ENCODE measurements at places on chromosomes 11 and 22.

DNA sequence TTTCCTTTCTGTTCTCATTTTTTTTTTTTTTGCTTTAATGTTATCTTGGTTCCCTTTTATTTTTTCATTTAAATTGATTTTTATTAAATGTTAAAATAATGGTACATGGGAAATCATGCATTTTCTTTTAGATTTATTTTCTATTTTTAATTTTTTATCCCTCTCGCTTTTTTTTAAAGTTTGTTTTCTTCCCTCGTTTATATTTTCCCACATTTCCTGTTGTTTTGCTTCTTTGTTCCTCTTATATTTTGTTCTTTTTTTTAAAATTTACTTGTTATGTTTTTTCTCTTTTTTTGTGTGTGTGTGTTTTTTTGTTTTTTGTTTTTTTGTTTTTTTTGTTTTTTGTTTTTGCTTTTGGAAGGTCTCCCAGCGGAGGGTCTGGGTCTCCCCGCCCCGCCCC lies 34.9 kb upstream of the EIF3D start:
- no peak for DNase-seq

DNA sequence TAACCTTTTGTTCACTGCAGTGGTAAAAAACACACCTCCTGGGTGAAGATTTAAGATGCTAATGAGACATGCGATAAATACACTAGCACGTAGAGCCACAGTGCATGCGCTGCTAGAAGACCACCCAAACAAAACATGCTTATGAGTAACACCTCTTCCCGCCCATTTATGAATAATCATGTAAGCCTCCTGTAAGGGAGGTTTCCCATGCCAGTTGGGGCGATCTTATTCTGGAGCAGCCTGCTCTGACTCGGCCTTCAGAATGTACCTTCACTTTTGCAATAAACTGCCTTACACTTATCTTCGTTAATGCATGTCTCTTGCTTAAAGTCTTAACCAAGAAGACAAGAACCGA lies 18.1 kb upstream of the SCARF2 start:
- DNase-seq = no peak

DNA sequence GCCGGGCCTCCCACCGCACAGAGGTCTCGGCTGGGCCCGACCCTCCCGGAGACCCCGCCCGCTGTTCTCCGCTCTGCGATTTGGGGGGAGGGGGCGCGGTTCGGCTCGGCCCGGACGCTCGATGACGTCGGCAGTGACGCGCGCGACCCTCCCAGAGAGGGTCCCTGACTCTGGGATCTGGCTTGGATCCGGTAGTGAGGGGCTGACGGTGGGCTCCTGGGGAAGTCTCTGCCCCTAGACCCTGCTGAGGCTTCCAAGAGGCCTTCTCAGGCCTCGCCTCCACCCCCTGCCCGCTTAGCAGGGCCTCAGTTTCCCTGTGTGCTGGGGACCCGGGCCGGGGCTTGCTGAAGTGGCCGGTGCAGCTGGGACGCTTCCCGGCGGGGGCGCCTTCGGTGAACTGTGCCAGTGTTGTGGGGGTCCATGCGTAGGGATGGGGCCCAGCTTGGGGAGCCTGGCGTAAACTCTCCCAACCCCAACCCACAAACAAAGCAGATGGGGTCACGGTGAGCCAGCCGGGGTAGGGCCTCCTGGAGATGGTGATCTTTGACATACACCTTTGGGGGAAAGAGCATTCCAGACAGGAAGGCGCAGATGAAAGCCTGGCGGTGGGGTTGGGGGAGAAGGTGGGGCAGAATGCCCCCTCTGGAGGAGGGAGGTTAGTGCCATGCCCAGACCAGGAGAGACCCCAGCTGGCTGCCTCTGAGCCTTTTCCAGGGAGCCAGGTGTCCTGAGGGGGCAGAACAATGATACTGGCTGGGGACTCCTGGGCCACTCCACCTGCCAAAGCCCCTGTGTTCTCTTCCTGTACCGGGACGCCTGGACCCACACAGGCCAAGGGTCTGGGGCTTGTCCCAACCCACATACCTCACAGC lies 1.0 kb downstream of the B4GALNT4 start:
- no peak for DNase-seq

DNA sequence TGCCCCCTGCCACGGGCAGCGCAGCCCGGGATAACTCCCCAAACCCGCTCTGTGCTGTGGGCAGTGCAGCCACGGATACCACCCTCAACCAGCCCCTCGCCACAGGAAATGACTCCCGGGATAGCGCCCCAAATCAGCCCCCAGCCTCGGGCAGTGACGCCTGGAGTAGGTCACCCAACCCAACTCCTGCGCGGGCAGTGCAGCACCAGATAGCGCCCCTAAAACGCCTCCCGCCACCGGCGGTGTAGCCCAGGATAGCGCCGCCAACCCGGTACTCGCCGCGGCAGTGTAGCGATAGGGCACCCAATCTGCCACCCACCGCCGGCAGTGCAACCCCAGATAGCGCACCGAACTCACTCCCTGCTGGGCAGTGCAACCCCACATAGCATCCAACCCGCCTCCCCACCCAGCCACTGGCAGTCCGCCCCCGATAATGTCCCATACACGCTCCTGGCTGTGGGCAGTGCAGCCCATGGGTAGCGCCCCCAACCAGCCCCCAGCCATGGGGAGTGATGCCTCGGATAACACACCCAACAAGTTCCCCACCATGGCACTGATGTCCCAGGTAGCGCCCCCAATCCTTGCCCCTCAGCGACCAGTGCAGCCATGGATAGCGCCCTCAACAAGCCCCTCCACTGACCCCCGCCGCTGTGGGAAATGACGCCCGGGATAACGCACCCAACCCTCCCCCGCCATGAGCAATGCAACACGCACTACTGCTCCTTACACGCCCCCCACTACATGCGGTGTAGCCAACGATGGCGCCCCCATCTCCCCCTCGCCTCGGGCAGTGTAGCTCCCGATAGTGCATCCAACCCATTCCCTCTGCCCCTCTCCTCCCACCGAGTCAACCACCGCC lies 1.5 kb downstream of the RFPL2 start:
- DNase-seq = no peak

- no peak for DNase-seq
These were observed 5.4 kb downstream of the WNT7B start for GRCh38 chr22:45971408-45972028.

DNA sequence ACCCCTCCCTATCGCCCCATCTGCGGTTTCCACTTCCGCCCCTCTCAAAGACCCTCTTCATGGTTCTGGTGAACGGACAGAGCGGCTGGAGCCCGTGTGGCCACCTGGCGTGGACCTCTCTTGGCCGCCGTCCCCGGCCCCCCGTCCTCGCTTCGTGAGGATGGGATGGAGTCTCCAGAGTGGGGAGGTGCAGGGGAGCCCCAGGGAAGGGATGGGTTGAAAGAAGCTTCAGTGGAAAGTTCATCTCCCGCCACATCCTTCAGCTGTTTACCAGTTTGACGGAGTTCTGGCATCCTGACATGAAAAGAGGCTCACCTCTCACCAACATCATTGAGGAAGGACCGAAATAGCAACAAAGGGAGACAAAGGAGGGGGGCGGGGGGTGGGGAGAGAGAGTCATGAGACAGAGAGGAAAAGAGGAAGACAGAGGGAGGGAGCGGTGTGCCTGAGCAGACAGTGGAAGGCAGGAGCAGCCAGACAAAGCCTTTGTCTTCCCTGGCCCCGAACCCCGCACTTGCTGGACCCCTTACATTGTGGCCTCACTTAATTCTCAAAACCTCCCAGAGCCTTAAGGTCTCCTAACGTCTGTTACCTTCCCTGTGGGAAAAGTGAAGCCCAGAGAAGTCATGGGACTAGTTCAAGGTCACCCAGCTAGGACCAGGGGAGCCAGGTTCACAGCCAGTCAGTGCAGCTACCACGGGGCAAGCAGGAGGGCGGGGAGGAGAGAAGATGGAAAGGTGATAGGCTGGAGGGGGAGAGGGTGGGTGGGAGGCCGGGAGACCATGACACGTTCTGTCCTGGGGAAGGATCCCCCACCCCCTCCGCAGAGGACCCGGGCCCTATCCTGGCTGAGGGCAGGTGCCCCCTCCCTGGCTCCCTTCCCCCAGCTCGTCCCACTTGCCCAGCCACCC lies 54.9 kb downstream of the CD6 start:
- DNase-seq = peak; percentile 69

DNA sequence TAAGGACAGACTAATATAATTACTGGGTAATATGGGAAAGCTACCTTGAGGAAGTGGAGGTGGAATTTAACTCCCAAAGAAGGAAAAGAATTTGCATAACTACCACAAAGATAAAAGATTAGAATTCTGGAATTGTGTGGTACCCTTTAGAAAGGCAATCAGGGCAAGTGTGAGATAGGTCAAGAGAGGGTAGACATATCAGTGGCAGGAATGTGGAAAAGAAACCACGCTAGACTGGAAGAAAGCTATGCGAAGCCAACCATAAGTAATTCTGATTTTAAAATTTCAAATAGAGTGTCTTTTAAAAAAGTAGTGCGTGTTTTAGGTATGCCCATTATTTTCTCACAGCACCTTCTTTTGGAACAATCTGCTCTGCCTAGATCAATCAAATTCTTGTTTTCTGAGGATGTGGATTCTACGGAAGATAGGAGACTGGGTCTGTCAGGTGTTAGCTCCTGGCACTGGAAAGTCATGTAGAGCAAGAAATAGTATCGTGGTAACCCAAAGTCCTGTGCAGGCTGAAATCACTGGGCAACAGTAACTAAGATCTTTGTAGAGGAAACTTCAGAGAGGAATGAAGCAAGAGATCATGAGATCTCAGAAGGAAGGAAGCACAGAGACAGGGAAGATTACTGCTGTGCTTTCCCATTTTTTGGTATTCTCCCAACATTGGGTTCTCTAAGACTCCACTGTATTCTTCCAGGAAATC lies 111.3 kb upstream of the MTMR2 start:
- no peak for DNase-seq

DNA sequence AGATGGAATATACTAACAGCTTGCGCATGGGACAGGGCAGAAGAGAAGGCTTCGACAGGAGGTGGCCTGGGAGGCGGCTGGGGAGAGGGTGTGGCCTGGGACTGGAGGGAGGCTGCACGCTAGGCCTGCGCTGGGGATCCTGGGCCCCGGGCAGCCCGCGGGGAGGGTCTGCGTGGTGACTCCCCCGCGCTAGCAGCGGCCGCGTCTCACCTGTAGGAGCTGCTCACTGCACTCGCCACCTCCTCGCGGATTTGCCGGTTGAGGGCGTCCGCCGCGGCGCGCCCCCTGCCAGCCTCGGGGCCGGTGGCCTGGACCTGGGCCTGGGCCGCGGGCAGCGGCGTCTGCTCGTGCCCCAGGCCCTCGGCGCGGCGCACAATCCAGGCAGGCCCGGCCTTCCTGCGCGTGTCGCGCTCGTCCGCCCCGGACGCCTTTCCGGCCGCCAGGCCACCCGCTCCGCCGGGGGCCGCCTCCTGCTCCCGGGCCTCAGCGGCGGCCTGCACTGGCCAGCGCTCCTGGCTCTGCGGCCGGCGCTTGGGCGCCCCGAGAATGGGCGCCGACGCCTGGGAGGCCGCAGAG lies 1.5 kb downstream of the MAP6 start:
- DNase-seq = peak; percentile 19

DNA sequence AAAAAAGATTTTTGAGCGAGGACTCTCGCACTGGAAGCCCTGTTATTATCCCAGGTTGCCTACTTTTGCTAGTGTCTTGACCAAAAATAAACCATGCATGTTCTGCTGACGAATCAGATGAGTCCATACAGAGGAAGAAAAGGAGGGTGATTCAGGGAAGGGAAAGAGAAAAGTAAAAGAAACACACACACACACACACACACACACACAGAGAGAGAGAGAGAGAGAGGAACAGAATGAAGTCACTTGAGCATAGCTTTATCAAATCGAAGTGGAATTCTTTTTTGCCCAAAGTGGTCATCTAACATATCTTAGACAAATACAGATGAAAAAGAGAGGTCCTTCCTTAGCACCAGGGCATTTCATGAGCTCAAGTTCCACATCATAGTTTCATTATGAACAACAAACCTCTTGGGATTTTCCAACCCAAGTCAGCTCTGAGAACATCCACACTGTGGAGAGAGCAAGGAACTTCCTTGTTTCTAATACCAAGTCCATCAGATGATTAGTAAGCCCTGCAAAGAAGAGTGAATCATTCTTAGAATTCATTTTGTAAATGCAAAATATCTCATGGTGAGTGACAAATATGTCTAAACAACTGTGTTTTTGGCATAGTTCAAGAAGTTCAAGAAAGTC lies 7.7 kb upstream of the MMP12 start:
- no peak for DNase-seq

- no peak for DNase-seq
These were observed 14.4 kb downstream of the CABIN1 start for GRCh38 chr22:24025475-24025874.

All from activated T-cell treated with anti-CD3 and anti-CD28 coated beads, Interleukin-2, amount 50 U/mL, for 1 hour (primary cell).